Foreskin keratinocyte (primary cell): ENCODE measurements at places on chromosomes 5 and 9. TPM values are rescaled to one million over a fixed set of nuclear protein-coding genes. Genes with fewer than 3 reads are reported as not detected.

GFPT2 gene
- 0.04 and 0.07 TPM in 2 replicates for total RNA-seq

ZNF484 gene
- 8.2 and 9.5 TPM in 2 replicates for total RNA-seq

C1QTNF3 gene
- 0.32 and 0.41 TPM in 2 replicates for total RNA-seq

SPINK4 gene
- total RNA-seq: not detected in 2 replicates

IFNA13 gene
- total RNA-seq: not detected in 2 replicates

MLANA gene
- total RNA-seq: not detected in 2 replicates

PCDHA1 gene
- total RNA-seq: not detected in 2 replicates

UQCRQ gene
- total RNA-seq: 369 and 412 TPM in 2 replicates

RORB gene
- total RNA-seq: not detected in 2 replicates

SLC1A3 gene
- 18.2 and 22.5 TPM in 2 replicates for total RNA-seq

GALT gene
- total RNA-seq: 30.5 and 42.4 TPM in 2 replicates

ESM1 gene
- 3.8 and 18.1 TPM in 2 replicates for total RNA-seq

ADRB2 gene
- total RNA-seq: 20.4 and 36.9 TPM in 2 replicates

LOX gene
- 0.14 and 0.58 TPM in 2 replicates for total RNA-seq

BDP1 gene
- total RNA-seq: 18.4 and 21.7 TPM in 2 replicates

ADAMTSL1 gene
- 0.44 and 3.7 TPM in 2 replicates for total RNA-seq

TYRP1 gene
- 0.18 and 0.61 TPM in 2 replicates for total RNA-seq

PIP5K1B gene
- total RNA-seq: 0.04 TPM in 1 of 2 replicates, not detected in the other

POMT1 gene
- 13.5 and 15.9 TPM in 2 replicates for total RNA-seq

BOD1 gene
- 58.5 and 67.2 TPM in 2 replicates for total RNA-seq

TESK1 gene
- total RNA-seq: 13.5 and 14.6 TPM in 2 replicates

SARDH gene
- total RNA-seq: not detected in 2 replicates

NR5A1 gene
- not detected in 2 replicates for total RNA-seq

MARVELD2 gene
- 23.1 and 23.7 TPM in 2 replicates for total RNA-seq

GMCL2 gene
- total RNA-seq: not detected in 2 replicates
